ENCODE measurements at places on chromosomes 13 and 19.
A peak's percentile ranks its signal among the peaks of the same experiment; 100 is the strongest.

DNA sequence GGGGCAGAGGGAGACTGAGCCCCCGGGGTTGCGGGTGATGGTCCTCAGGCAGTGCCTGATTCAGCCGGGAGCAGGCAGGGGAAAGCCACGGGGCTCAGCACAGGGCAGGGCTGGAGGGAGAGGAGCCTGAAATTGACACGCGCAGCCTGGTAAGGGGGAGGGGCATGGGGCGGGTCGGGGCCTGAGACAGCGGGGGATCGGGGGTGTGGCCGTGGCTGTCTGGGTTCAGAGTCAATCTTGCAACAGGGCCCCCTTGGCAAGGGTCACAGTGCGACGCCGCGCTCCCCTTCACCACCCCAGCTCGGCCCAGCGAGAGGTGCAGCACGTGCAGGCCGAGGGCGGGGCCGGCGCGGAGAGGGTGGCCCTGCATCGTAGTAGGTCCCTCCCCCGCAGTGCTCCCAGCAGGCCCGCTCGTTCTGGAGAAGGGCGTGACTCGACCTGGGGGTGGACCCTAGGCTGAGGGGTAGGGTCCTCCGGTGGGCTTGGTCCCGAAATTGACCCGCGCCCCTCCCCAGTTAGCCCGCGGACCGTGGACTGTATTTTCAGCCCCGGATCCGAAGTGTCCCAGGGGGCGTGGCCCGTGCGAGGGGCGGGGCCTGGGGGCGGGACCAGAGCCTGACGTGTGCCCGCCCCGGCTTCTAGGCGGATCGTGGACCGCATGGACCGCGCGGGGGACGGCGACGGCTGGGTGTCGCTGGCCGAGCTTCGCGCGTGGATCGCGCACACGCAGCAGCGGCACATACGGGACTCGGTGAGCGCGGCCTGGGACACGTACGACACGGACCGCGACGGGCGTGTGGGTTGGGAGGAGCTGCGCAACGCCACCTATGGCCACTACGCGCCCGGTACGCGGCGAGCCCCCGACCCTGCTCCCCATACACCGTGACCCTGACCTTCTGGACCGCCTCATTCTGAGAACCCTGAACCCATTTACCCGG is 6.0 kb downstream of the RCN3 start:
- peaks cover 20% of the 10 kb centered on the region for H3K4me1 ChIP-seq
- peak overlapping the region; percentile 95 for H3K27ac ChIP-seq
- H3K36me3 ChIP-seq, result peaks cover 56% of the 10 kb centered on the region
- no peaks in the 10 kb centered on the region for H3K27me3 ChIP-seq
- H3K4me3 ChIP-seq, result peak overlapping the region; percentile 61
- peak; percentile 95 for DNase-seq

DNA sequence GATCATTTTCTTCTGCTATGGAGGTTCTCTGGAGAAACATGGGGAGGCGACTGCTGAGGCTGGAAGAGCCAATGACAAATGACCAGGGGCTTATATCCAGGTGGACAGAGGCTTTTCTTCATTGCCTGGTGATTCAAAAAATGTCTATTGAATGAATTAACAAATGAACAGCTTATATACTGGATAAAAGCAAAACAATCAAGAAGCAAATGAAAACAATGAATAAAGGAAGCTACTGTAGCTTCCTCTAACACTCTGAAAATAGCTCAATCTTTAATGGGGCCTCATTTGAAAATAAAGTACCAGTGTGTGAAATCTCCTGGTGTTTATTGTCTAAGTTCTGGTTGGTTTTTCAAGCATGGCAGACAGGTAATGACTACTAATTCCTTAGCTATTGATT is 167.5 kb upstream of the TMTC4 start:
- no peak overlapping the region for H3K4me3 ChIP-seq
- no peak for DNase-seq
- no peak overlapping the region for H3K27ac ChIP-seq
- H3K4me1 ChIP-seq, result no peaks in the 10 kb centered on the region

DNA sequence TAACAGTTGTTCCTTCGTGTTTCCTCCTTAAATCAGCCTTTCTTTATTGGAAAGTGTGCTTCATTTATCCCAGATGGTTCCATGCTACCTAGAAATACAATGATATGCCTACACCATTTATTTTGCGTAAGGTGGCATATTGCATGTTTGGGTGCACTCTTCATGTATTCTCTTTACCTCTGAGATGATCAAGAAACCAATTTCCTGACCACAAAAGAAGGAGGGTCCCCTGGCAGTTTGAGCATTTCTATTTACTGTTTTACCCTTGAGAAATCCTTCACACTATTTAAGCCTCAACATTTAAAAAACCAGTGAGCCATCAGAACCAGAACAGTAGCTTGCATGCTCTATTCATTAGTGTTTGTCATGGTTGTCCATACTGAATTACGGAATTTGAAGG is 354.0 kb downstream of the MTUS2 start:
- no peaks in the 10 kb centered on the region for H3K27me3 ChIP-seq
- DNase-seq, result no peak
- H3K36me3 ChIP-seq, result no peaks in the 10 kb centered on the region
- H3K27ac ChIP-seq, result no peak overlapping the region
- H3K4me3 ChIP-seq, result no peak overlapping the region

GRCh38 chr13:99892196-99892613 is 79.4 kb downstream of the ZIC5 start:
- DNase-seq, result no peak
- H3K27ac ChIP-seq, result no peak overlapping the region

- no peak overlapping the region for H3K27ac ChIP-seq
- no peaks in the 10 kb centered on the region for H3K27me3 ChIP-seq
- DNase-seq, result peak; percentile 45
- H3K4me1 ChIP-seq, result peaks cover 57% of the 10 kb centered on the region
- H3K36me3 ChIP-seq, result peaks cover 8% of the 10 kb centered on the region
- no peak overlapping the region for H3K4me3 ChIP-seq
Observed at GRCh38 chr19:39157275-39157996, 31.9 kb downstream of the PAK4 start.

DNA sequence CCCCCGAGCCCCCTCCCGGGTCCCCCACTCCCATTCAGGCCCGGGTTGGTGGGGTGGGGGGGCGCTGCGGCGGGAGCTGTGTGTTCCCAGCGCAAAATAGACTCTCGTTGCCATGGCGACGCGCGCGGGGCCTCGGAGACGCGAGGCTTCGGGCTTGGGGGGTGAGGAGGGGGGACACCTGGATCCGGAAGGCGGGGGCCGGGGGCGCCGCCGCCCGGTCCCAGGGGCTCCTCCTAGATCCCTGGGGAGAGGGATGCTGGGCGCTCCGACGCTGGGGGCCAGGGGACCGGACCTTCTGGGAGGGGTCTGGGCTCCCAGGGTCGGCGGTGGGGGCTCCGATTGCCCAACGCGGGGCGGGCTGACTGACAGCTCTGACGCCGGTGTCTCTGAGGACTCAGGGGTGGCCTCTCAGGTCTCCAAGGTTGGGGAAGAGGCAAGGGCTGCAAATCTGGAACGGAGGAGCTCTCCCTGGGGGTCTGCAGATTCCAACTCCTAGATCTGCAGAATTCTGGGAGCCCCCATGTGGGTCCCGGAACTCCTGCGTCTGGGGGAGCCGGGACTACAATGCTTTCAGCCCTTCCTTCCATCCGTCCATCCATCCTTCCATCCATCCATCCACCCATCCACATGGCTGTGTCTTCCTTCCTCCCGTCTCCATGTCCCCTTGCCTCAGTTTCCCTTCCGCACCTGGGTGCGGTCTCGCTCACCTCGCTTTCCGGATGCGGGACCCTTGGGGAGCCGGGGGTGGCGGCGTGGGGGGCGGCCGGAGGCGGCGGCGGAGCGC is 9.1 kb upstream of the SHISA7 start:
- H3K27me3 ChIP-seq, result peaks cover 43% of the 10 kb centered on the region
- peak overlapping the region; percentile 7 for H3K4me3 ChIP-seq
- peaks cover 11% of the 10 kb centered on the region for H3K36me3 ChIP-seq
- DNase-seq, result no peak

DNA sequence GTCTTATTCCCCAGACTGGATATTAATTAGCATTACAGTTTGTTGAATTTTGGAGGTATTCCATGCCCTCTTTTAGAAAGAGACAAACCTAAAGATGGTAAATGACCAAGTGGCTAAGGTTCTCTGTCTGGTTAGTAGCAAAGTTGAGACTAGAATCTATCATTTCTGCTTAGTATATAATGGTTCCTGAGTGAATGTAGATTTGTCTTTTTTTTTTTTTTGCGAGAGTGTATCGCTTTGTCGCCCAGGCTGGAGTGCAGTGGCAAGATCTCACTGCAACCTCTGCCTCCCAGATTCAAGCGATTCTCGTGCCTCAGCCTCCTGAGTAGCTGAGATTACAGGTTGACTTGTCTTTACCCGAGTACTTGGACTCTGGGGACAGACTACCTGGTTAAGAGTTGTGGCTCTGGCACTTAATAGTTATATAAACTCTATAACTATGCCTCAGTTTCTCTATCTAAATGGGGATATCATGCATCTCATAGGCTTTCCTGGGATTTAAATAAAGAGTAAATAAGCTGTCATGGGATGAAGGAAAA is 2.7 kb downstream of the NAA16 start:
- no peaks in the 10 kb centered on the region for H3K27me3 ChIP-seq
- H3K4me3 ChIP-seq, result no peak overlapping the region
- no peak for DNase-seq
- H3K4me1 ChIP-seq, result peaks cover 5% of the 10 kb centered on the region

GRCh38 chr19:7677669-7678311 is 900 bp downstream of the MCEMP1 start:
- peaks cover 29% of the 10 kb centered on the region for H3K27me3 ChIP-seq
- H3K4me1 ChIP-seq, result peaks cover 4% of the 10 kb centered on the region
- no peak for DNase-seq
- peaks cover 4% of the 10 kb centered on the region for H3K36me3 ChIP-seq
- H3K27ac ChIP-seq, result no peak overlapping the region

DNA sequence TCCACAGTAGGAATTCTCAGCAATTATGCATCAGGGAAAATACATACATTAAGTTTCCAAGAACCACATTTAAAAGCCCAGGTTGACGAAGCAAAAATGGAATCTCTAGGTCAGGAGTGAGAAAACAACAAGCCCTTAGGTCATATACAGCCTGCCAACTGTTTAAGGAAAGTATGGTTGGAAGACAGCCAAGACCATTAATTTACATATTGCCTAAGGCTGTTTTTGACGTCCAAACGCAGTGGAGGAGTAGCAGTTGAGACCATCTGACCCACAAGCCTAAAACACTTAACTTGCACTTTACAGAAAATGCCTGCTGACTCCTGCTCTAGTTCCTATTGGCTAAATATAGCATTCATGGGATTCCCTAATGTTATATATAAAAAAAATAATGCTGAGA is 299.0 kb downstream of the ITGBL1 start:
- H3K4me3 ChIP-seq, result no peak overlapping the region
- no peak overlapping the region for H3K27ac ChIP-seq
- no peaks in the 10 kb centered on the region for H3K4me1 ChIP-seq
- DNase-seq, result no peak
- H3K27me3 ChIP-seq, result no peaks in the 10 kb centered on the region

DNA sequence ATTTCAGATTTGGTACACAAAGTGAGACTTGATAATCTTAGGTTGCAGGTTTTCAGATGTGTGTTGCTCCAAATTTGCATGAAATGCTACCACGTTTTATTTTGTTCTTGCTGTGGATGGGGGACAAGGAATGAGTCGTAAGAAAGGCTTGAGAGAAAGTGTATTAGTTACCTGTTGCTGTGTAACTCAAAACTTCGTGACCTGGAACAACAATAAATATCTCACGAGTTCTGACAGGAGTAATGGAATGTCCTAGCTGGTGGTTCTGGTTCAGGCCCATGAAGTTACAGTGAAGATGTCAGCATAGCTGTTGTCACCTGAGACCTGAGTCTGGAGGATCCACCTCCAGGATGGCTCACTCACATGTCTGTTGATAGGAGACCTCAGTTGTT is 1.2 kb downstream of the ZNF8 start:
- H3K27me3 ChIP-seq, result no peaks in the 10 kb centered on the region
- peak overlapping the region; percentile 100 for H3K4me3 ChIP-seq
- no peak overlapping the region for H3K27ac ChIP-seq
- DNase-seq, result no peak
- peaks cover 16% of the 10 kb centered on the region for H3K36me3 ChIP-seq
- no peaks in the 10 kb centered on the region for H3K4me1 ChIP-seq

GRCh38 chr19:57560049-57560491 is 407 bp upstream of the ZNF550 start:
- peaks cover 9% of the 10 kb centered on the region for H3K4me1 ChIP-seq
- DNase-seq, result no peak
- peak overlapping the region; percentile 69 for H3K27ac ChIP-seq
- peak overlapping the region; percentile 86 for H3K4me3 ChIP-seq

GRCh38 chr13:66139701-66140100 is 1090.4 kb downstream of the PCDH9 start:
- H3K4me1 ChIP-seq, result no peaks in the 10 kb centered on the region
- no peaks in the 10 kb centered on the region for H3K27me3 ChIP-seq
- no peak for DNase-seq
- no peak overlapping the region for H3K27ac ChIP-seq
- H3K36me3 ChIP-seq, result no peaks in the 10 kb centered on the region

DNA sequence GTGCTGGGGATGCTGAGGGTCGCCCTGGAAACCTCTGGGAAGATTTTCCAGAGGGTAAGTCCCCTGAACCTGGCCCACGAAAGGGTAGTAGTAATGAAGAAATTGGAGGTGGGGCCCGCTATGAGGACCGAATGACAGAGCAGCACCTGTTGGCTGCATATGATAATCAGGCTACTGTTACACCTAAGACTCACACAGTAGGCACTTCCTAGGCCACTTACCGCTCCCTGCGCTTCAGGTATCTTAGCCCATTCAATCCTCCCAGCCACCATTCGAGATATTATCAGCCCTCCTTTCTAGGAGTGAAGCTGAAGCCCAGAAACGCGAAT is 4.3 kb upstream of the LRFN3 start:
- H3K4me1 ChIP-seq, result peaks cover 12% of the 10 kb centered on the region
- H3K27ac ChIP-seq, result no peak overlapping the region
- no peaks in the 10 kb centered on the region for H3K27me3 ChIP-seq
- no peak for DNase-seq

- no peak for DNase-seq
- no peaks in the 10 kb centered on the region for H3K27me3 ChIP-seq
- H3K4me1 ChIP-seq, result no peaks in the 10 kb centered on the region
- H3K36me3 ChIP-seq, result no peaks in the 10 kb centered on the region
Observed at GRCh38 chr13:74476365-74476764, 342.2 kb upstream of the KLF12 start.

- H3K4me3 ChIP-seq, result no peak overlapping the region
- no peak for DNase-seq
- no peaks in the 10 kb centered on the region for H3K36me3 ChIP-seq
- no peaks in the 10 kb centered on the region for H3K4me1 ChIP-seq
- H3K27me3 ChIP-seq, result no peaks in the 10 kb centered on the region
Observed at GRCh38 chr19:18951721-18952281, 10.8 kb upstream of the HOMER3 start.

DNA sequence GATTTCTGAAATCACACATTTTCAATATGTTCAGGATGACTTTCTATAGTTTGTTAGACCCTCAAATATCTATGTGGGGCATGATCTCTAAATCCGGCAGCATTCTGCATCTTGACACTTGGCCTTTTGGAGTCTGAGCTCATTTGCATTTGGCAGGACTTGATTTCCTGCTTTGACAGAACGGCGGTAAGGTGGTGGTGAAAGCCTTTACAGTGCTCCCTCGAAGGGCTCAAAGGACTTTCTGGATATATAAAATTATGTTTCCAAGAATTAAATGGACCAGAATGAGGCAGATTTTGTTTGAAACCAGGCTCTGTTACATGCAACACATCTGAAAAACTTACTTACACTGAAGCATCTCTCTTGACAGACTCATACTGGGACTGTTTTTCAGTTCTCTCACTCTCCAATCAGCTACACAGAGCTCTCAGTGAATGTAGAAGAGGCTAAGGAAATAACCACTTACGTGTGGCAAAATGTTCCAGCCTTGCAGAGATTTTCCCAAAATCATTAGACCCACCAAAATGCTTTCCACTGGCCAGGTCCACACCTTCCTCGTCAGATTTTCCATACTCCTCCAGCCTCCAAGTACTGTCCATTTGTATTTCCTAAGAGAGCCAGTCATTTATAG is 207.2 kb downstream of the SPRY2 start:
- peak overlapping the region; percentile 1 for H3K27ac ChIP-seq
- H3K4me1 ChIP-seq, result peaks cover 20% of the 10 kb centered on the region
- H3K27me3 ChIP-seq, result no peaks in the 10 kb centered on the region
- DNase-seq, result peak; percentile 13
- H3K4me3 ChIP-seq, result no peak overlapping the region
- H3K36me3 ChIP-seq, result no peaks in the 10 kb centered on the region
